ENCODE measurements at places on chromosomes 1 and 21.

DNA sequence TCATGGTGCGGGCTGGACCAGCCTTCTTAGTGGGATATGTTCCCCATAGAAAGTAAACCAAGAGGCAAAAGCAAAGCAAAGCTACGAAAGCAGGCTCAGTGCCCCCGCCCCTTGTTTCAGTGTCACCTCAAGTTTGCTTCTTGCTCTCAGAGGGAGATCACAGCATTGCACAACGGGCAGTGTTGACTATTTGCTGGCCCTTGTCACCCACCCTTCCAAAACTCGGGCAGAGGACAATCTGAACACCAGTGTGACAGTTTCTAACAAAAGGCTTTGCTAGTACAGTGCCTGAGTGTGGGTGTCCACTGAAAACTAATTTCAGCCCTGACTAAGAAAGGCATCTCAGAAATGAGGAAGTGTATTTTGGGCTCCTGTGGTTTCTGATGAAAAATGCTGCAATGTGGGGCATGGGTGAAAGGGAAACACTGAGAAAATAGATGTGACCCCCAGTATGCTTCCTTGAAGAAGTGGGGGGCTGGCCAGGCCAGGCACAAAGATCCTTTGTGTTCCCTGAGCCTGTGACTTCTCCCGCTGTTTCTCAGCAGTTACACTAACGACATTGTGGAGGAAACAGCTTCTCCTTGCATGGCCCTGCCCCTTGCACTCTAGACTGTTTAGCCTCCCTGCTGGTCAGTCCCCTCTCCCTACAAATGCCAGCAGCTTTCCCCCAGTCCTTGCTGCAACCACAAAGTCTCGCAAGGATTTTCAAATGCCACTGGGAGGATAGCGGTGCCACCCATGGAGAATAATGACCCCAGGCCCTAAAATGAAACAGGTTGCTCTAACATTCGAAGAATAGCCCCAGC lies 33.3 kb upstream of the KCNE1 start:
- no peaks in the 10 kb centered on the region for H3K36me3 ChIP-seq
- no peak overlapping the region for H3K4me3 ChIP-seq
- H3K27ac ChIP-seq = peak overlapping the region; percentile 72
- peak; percentile 53 for DNase-seq
- H3K4me1 ChIP-seq = peaks cover 20% of the 10 kb centered on the region

DNA sequence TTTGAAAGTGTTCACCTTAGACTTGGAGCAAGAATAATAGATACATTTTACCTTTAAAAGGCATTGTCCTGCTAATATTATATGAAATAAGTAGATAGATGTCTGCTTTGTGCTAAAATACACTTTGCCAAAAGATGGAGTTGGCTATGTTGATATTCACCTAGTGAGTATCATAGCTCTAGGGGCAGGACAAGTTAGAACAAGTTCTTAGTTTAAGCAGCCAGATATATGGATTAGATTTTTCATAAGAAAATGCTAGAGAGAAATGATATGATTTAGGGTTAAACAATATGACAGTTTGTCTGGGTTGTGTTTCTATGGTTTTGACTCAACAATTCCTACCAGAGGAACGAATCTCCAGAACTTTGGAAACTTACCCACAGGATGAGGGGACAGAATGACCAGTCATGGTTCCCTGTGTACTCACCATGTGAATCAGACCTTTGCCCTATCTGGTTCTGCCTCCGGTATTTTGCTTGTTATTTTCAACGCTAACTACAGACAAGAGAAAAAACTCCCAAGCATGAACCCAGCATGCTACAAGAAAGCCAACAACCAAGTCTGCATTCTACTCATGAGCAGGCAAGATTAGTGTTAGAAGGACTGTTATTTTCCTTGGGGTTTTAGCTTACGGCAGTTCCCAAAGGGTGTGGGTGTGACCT lies 1.7 kb downstream of the F5 start:
- peak overlapping the region; percentile 17 for H3K27ac ChIP-seq
- no peaks in the 10 kb centered on the region for H3K27me3 ChIP-seq
- H3K36me3 ChIP-seq = no peaks in the 10 kb centered on the region

DNA sequence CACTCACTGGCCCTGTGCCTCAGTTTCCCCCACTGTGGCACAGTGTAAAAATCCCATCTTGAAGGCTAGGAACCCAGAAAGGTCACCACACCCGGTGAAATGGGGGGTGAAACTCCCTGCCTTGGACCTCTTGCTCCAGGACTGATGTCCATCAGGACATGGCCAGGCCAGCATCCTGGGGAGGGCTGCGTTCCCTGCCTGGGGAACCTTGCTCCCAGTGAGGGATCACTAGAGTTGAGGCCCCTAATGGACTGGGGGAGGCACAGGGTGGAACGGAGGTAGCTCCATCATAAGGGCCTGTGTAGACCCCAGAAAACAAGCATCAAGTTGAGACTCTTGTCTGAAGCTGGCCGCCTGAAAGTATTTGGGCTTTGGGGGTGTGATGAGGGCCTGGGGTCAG lies 10.4 kb upstream of the ZNF670 start:
- no peak for DNase-seq
- H3K4me1 ChIP-seq = no peaks in the 10 kb centered on the region
- no peaks in the 10 kb centered on the region for H3K36me3 ChIP-seq
- H3K4me3 ChIP-seq = no peak overlapping the region
- no peak overlapping the region for H3K27ac ChIP-seq

DNA sequence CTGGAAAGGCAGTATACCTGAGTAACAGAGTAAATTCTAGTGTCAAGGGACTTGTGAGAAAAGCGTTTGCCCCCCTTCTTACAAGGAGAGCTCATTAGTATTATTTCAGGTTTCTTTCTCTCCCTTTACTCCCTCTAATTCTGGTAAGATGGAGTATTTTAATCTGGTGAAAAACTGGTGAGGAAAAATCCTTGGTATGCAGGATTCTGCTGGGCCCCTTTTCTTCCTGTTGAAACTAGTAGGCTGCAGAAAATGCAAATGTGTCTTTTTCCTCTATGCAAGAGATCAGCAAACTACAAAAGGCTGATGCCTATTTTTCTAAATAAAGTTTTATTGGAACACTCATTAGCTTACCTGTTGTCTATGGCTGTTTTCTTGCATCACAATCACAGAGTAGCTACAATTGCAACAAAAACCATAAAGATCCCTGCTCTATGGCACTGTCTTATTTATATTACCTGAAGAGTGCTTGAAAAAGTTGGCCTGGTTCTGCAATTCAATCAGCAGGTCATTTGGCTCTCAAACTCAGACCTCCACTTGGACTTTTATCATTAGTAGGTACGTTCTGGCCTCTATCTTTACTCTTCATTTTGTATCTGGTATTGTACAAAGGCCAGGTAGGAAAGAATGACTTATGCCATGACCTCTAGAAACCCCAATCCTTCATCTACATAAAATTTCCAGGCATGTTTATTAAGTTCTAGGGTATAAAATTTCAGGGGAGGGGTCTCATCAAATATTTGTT lies 109.6 kb downstream of the AKT3 start:
- H3K4me3 ChIP-seq = no peak overlapping the region
- no peak for DNase-seq
- H3K27ac ChIP-seq = no peak overlapping the region

- H3K36me3 ChIP-seq = no peaks in the 10 kb centered on the region
- no peaks in the 10 kb centered on the region for H3K27me3 ChIP-seq
- no peaks in the 10 kb centered on the region for H3K4me1 ChIP-seq
- H3K4me3 ChIP-seq = no peak overlapping the region
- no peak overlapping the region for H3K27ac ChIP-seq
These were observed 11.7 kb downstream of the OLFML3 start for GRCh38 chr1:113990961-113991360.

DNA sequence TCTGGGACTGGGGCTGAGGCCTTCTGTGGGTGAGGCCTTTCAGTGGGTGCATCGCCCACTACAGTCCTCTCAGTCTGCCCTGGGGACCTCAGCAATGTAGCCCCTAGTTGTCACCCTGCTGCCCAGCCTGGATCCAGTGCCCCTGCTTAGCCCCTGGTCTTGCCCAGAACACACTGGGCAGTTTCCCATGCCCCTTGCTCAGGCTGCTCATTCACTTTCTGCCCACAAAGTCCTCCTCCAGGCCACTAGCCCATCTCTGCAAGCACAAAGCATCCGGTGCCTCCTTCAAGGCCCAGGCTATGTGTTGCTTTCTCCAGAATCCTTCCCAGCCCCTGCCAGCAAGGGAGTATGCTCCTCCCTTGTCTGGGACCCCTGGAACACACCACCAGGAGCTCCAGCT lies 5.4 kb upstream of the ADORA1 start:
- H3K27me3 ChIP-seq = peaks cover 22% of the 10 kb centered on the region
- no peak overlapping the region for H3K27ac ChIP-seq
- DNase-seq = no peak
- H3K4me1 ChIP-seq = peaks cover 5% of the 10 kb centered on the region
- H3K36me3 ChIP-seq = no peaks in the 10 kb centered on the region

DNA sequence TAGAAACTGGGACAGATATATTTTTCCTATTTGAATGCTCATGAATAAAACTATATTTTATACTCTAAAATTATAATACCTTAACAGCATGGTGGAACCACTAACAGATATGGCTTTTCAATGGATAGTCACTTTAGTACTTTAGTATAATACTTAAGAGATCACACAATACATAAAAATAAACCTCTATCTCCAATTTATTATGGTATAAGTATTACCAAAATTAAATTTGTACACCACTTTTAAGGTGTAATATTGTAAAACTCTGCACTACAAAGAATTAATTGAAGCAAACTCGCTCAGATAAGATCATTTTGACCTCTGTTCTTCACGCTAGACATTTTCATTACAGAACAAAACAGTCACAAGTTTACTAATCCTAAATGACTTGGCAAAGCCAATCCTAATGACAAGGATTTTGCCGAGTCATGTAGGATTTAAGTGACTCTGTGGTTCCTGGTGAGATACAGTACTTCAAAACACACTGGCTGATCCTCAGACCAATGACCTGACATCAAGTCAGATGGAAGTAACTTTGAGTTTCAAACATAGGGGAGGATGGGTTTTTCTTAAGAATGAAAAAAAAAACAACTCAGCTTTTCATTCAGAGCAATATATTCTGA lies 200.6 kb downstream of the SMYD3 start:
- no peak overlapping the region for H3K4me3 ChIP-seq
- no peaks in the 10 kb centered on the region for H3K27me3 ChIP-seq
- DNase-seq = no peak

- no peaks in the 10 kb centered on the region for H3K27me3 ChIP-seq
- no peak overlapping the region for H3K27ac ChIP-seq
- peaks cover 19% of the 10 kb centered on the region for H3K4me1 ChIP-seq
- no peaks in the 10 kb centered on the region for H3K36me3 ChIP-seq
These were observed 14.1 kb upstream of the RAB42 start for GRCh38 chr1:28577738-28578536.

DNA sequence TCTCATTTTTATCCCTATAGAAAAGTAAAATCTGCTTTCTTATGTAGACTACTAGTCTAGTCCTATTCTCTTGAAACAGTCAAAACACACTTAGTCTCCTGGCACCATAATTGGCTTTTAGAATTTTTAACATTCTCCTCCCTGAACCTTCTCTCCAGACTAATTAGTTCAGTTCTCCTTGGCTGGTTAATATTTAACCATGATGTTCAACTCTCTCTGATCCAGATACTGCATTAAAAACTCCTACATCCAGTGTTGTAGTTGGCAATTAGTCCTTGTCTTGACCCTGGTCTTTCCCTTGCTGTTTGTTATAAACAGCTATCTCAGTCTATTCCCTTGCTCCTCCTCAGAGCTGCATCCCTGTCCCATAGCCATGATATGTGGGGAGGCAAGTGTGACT lies 422.9 kb upstream of the BEND5 start:
- H3K27ac ChIP-seq = no peak overlapping the region
- no peak for DNase-seq
- H3K4me3 ChIP-seq = no peak overlapping the region

GRCh38 chr1:201139306-201139705 lies 12.3 kb upstream of the ASCL5 start:
- no peak for DNase-seq
- H3K4me1 ChIP-seq = peaks cover 12% of the 10 kb centered on the region
- no peaks in the 10 kb centered on the region for H3K27me3 ChIP-seq
- no peak overlapping the region for H3K4me3 ChIP-seq

DNA sequence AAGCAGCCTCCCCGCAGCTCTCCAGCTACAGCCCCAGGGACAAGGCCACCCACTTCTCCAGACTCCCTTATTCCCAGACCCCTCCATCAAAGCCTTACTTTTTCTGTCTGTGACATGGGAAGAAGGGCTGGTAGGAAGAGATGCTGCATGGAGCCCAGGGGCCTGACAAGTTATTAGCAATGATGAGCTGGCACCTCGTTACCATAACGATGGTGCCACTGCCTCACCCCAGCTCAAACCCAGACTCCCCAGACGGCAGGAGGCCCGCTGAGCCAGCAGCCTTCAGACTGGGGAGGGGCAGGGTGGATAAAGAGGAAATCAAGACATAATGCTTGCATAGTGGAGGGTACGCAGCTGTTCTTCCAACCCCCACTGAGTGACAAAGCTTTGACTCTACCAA lies 3.3 kb downstream of the DLGAP3 start:
- no peak overlapping the region for H3K4me3 ChIP-seq
- DNase-seq = no peak
- H3K27ac ChIP-seq = no peak overlapping the region
- H3K4me1 ChIP-seq = peaks cover 4% of the 10 kb centered on the region

DNA sequence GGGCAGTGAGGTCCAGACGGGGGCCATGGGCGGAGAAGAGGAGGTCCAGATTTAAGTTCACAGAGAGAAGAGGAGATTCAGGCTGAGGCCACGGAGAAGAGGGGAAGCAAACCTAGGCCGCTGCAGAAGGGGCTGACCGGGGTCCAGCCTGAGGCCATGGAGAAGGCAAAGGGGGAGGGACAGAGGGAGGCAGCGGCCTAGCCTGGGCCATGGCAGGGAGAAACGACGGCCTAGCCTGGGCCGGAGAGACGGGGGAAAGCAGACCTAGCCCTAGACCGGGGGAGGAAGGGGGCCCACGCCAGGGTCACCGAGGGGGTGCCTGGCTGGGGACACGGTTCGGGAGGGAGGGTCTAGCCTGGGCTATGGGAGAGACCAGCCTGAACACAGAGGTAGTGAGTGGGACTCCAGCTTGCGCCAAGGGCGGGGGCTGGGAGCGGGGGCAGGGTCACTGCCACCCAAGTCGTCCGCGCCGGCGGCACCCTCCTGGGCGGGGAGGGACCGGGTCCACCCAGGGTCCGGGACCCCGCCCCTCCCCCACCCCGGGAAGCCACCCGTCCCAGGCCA lies 459 bp downstream of the CAPZB start:
- no peaks in the 10 kb centered on the region for H3K36me3 ChIP-seq
- peak; percentile 61 for DNase-seq
- H3K27me3 ChIP-seq = no peaks in the 10 kb centered on the region
- peak overlapping the region; percentile 100 for H3K4me3 ChIP-seq

GRCh38 chr1:96588416-96588995 lies 133.1 kb upstream of the PTBP2 start:
- H3K27me3 ChIP-seq = no peaks in the 10 kb centered on the region
- no peak overlapping the region for H3K4me3 ChIP-seq
- no peaks in the 10 kb centered on the region for H3K36me3 ChIP-seq
- peak overlapping the region; percentile 32 for H3K27ac ChIP-seq
